ENCODE measurements at places on chromosomes 7 and 10.

GRCh38 chr7:158957510-158957906, 101.2 kb downstream of the DYNC2I1 start:
- DNase-seq, result no peak

GRCh38 chr10:111739125-111739873, 444.3 kb downstream of the GPAM start:
- DNase-seq, result no peak

DNA sequence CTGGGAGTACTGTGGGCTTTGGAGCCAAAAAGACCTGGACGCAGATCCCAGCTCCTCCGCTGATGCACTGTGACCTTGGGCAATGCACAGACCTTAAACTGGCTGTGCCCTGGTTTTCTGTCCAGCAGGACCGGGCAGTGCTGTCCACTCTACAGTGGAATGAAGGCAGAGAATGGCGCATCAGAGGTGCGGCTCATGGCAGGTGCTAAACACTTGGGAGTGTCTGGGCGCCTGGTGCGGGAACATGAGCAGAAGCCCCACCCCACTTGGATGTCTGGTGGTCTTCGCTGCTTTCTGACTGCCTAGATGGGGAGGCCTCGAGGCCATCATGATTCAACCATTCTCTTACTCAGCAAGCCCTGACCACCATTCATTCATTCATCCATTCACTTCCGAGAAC, 153.7 kb downstream of the GRK5 start:
- DNase-seq, result no peak

GRCh38 chr7:1325246-1325645, 92.6 kb downstream of the UNCX start:
- DNase-seq, result no peak

DNA sequence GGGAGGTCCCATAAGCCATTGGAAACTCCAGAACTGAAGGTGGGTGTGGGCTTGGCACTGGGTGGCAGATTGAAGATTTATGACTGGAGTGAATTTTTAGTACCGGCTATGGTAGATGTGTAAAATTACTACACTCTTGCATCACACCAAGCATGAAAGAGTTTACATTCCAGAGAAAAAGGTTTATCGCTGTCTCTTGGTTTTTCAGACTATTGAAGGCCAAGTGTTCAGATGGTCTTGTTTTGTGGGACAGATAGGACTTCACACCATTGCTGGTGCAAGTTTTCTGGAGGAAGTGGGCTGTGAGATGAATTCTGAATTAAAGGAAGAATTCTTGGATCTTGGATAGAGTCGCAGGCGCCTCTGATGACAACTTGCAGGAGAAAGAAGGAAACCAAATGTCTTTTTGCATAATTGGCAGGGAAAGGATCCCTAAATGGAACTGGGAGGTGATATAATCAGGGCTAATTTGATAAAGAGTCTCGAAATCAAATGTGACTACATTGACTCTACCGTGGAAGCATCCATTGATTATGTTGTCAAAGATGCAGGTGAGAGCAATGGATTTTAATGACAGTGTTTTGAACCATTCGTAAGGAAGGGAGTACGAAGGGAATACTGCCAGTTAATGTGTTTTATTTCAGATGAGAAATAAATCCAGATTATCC, 14.2 kb upstream of the NMT2 start:
- DNase-seq, result no peak

GRCh38 chr10:103748020-103748419, 107.4 kb downstream of the SH3PXD2A start:
- no peak for DNase-seq

- DNase-seq, result peak; percentile 53
Measured at GRCh38 chr7:41047789-41048191, 655.1 kb downstream of the INHBA start.

DNA sequence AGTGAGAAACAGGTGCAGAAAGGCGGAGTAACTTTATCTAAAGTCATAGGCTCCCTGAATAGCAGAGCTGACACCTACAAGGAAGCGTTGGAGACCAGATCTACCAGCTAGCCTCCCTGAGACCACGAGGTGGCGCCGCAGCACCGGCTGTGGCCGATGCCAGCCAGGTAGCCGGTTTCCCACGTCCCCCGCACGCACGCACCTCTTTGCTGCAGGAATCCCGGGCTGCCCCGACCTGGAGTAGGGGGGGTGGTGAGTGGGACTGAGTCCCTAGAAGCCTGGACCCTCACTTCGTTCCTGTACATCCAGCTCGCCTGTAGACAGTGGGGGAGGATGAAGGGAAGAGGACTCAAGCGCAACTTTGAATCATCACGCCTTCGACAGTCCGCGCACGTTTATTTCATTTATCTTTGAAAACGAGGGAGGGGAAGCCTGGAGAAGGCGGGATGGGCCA, 3.7 kb downstream of the ELOVL3 start:
- peak; percentile 68 for DNase-seq

Data from PC-9 (cell line).